Activated effector memory CD4-positive, alpha-beta T cell treated with Interleukin-2 at 50 U/mL for 16 hours (primary cell): ENCODE measurements at places on chromosomes 16 and 17.

DNA sequence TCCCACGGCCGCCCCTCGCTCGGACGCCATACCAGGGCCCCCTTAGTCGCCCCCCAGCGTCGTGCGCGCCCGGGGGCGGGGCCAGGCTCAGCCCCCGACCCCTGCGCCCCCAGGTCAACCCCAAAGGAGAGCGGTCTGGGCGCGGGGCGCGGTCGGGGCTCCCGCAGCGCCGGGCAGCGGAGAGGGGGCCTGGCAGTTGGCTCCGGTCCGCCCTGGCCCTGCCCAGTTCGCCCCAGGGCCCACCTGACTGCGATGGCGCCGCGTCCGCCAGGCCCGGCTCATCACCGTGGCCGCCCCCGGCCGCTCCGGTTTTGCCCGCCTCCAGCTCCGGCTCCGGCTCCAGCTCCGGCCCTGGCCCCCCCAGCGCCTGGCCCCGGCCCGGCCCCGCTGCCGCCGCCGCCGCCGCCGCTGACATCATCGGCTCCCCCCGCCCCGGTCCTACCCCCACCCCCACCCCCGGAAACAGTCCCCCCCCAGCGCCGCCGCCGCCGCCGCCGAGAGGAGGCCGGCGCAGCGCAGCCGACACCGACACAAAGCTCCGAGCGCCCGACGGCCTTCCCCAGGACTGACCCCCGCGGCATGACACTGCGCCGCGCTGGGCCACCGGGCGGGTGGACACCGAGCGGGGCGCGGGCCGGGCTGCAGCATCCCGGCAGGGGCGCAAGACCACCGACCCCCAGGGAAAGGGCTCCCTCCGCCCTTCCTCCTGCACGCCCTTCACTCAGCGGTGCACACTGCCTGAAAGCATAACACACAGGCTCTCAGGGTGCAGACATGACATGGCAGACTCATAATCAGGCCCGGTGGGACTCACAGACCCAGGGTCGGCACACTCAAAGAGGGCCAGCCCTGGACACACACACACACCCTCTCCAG, at the start of gene ZBTB4:
Gene ZBTB4 (minus strand): TSS at position 419 of the 876 bp plus-strand sequence. CDS start 12,830 bp downstream, outside the sequence.
- DNase-seq: peak; percentile 63

- DNase-seq: no peak
These were observed 26.6 kb downstream of the AIPL1 start for GRCh38 chr17:6408276-6408675.

- no peak for DNase-seq
These were observed 456.6 kb downstream of the CDH13 start for GRCh38 chr16:83083361-83083760.

- DNase-seq: no peak
These were observed 24.2 kb downstream of the SYNRG start for GRCh38 chr17:37585066-37585465.

- no peak for DNase-seq
These were observed 9.6 kb downstream of the IFT140 start for GRCh38 chr16:1602285-1602684.

- DNase-seq: no peak
These were observed 1.8 kb downstream of the RUNDC3A start for GRCh38 chr17:44310188-44310587.

DNA sequence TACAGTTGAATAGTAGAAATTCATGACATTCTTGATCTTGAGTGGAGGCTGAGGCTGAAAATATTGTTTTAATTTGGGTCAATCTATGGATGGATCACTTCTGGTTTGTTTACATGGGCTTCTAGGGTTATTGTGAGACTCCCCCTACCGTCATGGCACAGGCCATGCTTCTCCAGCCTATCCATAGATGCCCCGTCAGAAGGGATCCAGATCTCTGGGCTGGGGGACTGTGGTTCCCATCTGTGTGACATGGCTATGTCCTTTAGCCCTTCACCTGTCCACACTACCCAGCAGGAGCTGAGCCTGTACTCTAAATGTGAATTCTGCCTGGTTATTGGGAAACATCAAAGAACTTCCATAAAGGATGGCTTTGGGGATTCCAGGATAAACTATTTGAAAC, 160.4 kb downstream of the ABCC12 start:
- DNase-seq: no peak

GRCh38 chr16:85724126-85724879, 26.6 kb downstream of the C16orf74 start:
- DNase-seq: no peak

GRCh38 chr17:10698096-10698818, 863 bp downstream of the ADPRM start:
- no peak for DNase-seq

DNA sequence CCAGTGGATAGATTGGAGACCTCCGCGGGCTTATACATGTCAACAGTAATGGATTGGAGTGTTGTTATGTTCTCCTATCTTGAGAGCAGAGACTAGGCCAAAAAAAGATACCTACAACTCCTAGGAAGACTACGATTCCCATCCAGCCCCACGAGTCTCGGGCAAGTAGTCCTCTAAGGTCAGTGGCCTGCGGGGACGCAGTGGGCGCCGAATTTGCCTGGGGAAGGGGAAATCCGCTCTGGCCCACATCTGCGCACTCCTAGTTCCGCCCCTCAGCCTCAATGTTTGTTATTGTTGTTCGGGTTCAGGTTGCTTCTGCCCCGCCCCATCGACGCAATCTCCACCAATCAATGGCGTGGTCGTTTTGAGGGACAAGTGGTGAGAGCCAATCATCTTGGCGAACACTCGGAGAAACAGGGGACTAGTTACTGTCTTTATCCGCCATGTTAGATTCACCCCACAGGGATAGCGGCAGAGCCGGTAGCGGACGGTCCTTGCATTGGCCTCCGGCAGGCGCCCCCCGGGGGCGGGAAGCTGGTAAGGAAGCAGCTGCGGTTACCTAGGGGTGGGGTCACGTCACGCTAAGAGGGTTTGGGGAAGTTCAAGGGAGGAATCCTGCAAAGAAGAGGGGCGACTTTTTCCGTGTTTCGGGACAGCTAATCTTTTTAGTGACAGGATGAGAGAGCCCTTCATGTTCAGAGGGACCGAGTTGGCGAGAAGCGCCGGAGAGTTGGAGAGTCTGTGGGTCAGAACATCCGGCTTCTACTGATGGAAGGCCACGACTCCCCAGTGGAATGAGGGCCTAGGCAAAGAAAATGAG, at the start of gene NBR1:
Gene NBR1 (plus strand): TSS at position 449 of the 820 bp plus-strand sequence. CDS start 4,586 bp downstream, outside the sequence.
- DNase-seq: peak; percentile 96

DNA sequence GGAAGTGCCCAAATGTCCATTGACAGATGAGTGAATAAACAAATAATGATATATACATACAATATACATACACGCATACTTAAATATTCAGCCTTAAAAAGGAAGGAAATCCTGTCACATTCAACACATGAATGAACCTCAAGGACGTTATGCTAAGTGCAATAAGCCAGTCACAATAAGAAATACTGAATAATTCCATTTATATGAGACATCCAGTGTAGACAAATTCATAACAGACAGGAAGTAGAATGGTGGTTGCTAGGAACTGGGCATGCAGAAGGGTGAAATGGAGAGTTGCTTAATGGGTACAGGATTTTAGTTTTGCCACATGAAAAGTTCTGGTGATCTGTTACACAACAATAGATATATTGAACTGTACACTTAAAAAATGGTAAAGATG, 8.8 kb upstream of the ITGB4 start:
- DNase-seq: no peak

GRCh38 chr17:37490638-37491614, 1.2 kb downstream of the DUSP14 start:
- DNase-seq: no peak

GRCh38 chr16:56898847-56899246, 33.1 kb upstream of the HERPUD1 start:
- DNase-seq: no peak

- DNase-seq: no peak
These were observed 13.3 kb downstream of the TBKBP1 start for GRCh38 chr17:47707056-47707804.

DNA sequence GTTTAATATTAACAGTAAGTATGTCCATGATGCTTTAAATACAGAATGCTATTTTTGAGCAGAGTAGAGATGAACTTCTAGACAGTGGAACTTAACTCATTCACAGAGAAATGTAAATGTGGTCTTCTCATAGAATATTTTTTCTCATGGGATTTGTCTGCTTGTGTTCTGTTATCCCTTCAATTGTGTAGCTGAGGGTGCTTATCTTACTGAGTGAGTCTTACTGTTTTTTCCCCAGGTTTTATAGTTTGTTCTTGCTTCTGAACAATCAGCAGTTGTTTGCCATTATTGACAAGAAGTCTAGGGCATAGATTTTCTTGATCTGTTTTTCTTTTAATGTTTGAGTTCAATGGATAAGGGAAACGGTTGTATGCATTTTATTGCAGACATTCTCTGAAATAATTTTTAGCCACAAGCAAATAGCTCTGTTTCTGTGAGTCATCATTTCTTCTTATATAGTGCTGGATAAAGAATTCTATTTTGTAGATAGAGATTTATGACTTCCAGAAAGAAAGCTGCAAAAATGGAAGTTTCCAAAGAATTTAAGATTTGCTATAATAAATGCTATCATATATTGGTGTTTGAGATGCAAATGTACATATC, 60.5 kb downstream of the NF1 start:
- no peak for DNase-seq

DNA sequence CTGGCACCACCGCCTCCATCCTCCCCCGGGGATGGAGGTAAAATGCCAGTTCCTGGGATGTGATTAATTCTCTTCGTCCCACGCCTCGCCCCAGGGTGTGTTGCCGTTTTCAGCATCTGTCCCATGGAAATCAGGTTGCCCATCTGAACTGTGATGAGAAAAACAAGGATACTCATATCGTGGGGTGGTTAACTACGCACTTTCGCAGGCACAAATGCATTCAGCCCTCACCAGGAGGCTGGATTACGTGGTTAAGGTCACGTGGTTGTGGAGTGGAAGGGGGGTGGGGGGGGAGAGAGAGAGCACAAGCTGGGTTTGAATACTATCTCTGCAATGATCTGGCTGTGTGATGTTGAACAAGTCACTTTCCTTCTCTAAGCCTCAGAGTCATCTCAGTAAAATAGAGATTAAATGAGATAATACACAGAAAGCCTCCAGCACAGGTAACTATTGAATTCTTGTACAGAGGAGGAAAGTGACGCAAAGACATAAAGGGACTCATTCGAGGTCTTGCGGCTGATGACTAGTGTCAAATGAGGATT, 74.7 kb downstream of the BMERB1 start:
- peak; percentile 3 for DNase-seq

GRCh38 chr16:82667437-82667836, 40.7 kb downstream of the CDH13 start:
- no peak for DNase-seq

DNA sequence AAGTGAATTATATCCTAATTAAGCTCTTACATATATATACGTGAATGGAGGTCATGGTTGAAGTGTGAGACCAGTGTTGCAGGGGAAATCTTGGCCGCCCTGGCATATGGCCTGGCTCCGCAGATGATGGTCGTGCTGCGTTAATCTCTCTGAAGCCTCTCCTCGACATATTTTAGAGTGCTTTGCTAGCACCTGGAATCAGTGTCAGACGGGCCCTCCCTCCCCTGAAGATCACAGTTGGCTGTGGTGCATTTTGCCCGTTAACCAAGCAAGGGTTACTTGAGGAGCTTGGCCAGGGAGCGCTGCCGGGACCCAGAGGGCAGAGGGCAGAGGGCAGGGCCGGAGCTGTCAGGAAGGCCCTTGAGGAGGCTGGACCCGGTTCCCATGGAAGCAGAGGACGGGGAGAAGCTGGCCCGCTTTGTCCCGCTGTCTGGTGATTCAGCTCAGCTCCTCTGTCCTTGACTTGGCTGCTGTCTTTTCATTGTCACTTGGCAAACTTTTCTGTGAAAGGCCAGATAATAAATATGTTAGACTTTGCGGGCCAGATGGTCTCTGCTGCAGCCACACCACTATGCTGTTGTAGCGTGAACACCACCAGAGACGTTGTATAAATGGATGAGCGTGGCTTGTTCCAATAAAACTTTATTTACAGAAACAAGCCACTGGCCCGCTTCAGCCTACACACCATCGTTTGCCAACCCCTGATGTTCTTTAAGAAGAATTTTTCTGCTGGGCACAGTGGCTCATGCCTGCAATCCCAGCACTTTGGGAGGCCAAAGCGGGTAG, 32.3 kb downstream of the CIBAR2 start:
- DNase-seq: no peak

DNA sequence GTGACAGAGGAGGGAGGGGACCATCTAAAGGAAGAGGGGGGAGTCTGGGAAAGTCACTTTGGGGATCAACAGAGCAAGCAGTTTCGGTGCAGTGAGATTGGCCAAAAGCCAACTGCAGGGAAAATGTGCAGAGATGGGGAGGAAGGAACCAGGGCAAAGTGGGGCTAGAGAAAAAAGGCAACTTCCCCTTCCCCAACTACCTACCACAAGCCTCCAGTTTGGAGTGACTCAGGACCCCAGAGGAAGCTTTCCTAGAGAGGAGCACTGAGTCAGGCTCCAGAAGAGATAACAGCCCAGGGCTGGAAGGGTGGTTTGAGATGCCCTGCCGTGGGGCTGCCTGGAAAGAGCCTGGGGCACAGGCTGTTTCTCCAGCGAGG, 6.9 kb upstream of the CD300LD start:
- no peak for DNase-seq

- no peak for DNase-seq
These were observed 114.5 kb upstream of the GSE1 start for GRCh38 chr16:85498607-85499006.

DNA sequence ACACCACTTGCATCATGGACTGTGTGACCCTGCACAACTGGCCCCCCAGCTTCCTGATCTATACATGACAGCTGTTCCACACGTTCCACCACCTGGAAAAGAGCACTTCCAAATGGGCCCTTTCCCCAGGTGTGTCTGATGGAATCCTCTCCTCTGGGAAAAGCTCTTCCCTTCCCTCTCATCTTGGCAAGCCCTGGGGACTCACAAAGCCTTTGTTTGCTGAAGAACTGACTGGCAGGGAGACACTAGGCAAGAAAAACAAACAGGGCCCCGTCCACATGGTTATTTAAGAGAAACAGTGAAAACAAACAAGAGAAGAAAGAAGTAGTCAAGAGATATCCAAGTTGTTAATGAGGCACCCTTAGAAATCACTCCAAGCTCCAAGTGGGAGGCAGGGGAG, 52.6 kb downstream of the C16orf95 start:
- no peak for DNase-seq

DNA sequence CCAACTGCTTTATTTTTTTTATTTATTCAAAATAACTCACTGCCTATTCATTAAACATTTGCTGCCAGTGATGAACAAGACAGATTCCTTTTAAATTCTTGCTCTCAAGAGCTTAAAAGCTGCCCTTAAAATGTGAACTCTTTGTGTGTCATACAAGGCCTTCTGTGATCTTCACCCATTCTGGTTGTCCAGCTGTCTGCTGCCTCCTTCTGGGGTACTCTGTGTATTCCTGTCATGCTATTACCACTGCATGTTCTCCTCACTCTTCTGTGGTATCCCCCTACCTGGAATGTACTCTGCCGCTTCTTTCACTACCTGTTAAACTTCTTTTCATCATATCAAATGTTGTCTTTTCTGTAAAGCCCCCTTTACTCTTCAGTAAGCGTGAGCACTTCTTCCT, 165.8 kb downstream of the CHD9 start:
- no peak for DNase-seq

GRCh38 chr17:81992306-81993102, 15.1 kb downstream of the ASPSCR1 start:
- no peak for DNase-seq
